ENCODE measurements at places on chromosomes 5 and 9.

GRCh38 chr9:75851917-75852316 lies 38.6 kb upstream of the PCSK5 start:
- no peak for DNase-seq

DNA sequence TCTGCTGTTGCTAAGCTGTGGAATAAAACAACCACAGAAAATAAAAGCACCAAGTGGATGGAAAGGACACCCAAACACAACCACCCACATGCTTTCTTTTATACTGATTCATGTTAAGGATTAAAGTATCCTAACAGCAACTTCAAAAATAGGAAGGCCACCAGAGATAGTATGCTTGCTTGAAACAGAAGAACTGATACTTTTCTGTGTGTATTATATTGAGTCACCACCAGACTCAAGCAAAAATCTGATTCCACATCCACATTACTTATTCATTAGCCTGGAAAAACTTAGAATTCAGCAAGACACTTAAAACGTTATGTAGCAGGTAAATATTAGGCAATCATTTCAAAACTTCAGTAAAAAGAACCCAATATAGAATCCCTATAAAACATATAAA lies 52.3 kb downstream of the ZDHHC21 start:
- DNase-seq: no peak

DNA sequence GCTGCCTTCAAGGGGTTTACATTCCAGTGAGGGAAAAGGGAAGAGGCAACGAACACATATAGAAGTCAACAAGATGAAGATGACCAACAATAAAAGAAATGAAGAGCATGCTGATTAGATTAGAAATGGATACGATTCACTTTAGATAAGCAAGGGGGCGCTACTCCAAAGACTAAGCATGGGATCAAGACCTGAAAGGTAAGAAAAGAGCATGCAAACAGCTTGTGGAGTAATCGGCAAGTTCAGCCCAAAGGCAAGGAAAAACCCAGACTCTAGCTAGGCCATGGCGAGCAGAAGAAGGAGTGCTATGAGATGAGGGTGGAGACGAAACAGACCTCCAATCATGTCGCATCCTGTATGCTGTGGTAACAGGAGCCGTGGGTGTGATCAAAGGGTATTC lies 124.4 kb downstream of the FANCC start:
- no peak for DNase-seq

- no peak for DNase-seq
These were observed 281.0 kb upstream of the TNC start for GRCh38 chr9:115398996-115399395.

DNA sequence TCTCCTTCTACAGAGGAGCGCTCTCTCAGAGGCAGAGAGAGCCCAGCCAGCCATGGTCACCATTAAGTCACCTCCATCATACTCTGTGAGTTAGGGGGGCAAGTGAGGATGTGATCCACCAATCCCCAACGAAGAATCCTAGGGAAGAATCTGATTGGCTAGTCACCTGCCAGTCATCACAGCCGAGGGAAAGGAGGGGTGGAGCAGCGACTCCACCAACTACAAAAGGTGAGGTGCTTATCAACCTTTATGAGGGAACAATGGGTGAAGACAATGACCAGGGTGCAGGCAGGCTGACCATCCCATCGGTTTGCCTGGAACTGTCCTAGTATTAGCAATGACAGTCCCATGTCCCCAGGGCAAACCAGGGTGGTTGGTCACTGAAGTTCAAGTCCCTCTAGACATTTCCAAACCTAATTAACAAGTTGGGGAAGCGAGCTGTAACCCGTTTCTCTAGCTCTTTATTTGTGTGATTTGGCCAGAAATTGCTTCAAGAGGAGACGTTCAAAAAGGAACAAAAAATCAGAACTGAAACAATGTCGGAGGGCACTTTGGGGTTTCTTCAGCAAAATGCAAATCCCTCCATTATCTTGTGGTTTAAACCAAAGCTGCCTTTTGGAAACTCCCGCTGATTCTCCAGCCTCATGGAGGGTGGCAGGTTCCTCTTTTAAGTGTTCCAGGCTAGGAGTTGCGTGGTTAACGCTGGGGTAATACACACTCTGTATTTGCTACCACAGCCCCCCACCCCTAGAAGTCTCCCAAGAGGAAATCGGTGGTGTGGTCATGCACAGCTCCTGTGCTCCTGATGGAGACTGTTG lies 18.8 kb upstream of the FCN1 start:
- DNase-seq: no peak

- DNase-seq: no peak
These were observed 104.6 kb upstream of the MAN2A1 start for GRCh38 chr5:109584986-109585599.

GRCh38 chr5:134932508-134932907 lies 27.6 kb downstream of the PCBD2 start:
- DNase-seq: no peak

- no peak for DNase-seq
These were observed 98.4 kb downstream of the FNBP1 start for GRCh38 chr9:129944506-129945116.

Measured in nephron progenitor cell (in vitro differentiated cells).